ENCODE measurements at places on chromosomes 7 and 10. TPM values are rescaled to one million over a fixed set of nuclear protein-coding genes. Genes with fewer than 3 reads are reported as not detected.

DRGX gene
- total RNA-seq, result 65.2 TPM

FKBP6 gene
- total RNA-seq, result not detected

DNA sequence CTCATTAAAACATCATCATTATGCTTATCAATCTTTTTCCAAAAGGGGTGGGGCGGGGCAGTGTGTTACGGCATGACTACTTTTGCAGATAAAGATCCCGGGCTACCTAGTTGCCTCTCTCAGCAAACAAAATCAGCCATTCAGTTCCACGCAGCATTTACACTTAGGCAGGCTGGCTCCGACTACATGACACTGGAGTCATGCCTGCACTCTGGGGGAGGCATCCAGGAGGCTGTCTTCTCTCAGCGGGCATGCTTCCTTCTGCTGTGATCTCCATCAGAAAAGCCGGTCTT, 193.9 kb upstream of the TCF7L2 start:
- DNase-seq, result no peak

DNA sequence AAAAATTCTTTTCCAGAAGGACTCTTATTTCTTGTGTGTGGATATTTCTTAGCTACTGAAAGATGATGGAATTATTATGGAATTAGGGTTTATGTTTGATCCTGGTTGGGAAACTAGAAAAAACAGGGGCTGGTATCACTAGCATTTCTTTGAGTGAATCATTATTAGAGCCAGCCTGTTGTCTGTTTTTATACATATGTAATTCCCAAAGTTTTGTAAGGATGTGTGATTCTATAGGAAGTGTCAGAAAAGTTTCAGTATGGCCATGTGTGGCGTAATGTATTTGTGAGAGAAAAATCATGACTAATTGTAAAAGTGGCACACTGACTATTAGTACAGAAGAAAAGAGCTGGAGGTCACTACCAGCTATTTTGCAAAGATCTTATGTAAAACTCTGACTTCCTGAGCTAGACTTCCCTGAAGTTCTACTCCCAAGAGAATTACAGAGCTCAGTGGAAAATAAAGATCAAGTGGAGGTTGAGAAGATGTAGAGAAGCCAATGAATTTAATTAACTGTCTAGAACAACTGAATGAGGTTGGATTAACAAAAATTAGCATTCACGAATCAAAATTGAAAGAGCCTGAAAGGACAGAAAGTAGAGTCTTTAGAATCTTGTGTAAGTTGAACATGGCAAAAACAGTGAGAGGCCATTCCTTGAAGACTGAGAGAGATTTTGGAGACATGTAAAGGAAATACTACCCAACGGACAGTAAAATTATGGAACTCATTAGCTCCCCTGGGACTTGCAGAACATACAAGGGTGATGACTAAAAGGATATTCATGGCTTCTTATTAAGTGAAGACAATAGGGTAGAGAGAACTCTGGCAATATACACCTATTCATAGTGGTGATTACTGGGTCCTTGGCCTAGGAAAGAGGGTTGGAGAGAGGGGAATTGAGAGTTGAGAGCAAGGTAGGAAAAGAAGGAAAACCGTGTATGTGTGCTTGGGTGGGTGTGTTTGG, 12.5 kb downstream of the ZNF365 start:
- no peak for DNase-seq

GRCh38 chr7:116161728-116162127, 48.6 kb upstream of the TES start:
- DNase-seq, result no peak

VAX1 gene
- 0.27 TPM for total RNA-seq

GRID2IP gene
- total RNA-seq, result 0.66 TPM

- no peak for DNase-seq
These were observed 57.8 kb downstream of the PHYHIPL start for GRCh38 chr10:59234194-59234593.

DNA sequence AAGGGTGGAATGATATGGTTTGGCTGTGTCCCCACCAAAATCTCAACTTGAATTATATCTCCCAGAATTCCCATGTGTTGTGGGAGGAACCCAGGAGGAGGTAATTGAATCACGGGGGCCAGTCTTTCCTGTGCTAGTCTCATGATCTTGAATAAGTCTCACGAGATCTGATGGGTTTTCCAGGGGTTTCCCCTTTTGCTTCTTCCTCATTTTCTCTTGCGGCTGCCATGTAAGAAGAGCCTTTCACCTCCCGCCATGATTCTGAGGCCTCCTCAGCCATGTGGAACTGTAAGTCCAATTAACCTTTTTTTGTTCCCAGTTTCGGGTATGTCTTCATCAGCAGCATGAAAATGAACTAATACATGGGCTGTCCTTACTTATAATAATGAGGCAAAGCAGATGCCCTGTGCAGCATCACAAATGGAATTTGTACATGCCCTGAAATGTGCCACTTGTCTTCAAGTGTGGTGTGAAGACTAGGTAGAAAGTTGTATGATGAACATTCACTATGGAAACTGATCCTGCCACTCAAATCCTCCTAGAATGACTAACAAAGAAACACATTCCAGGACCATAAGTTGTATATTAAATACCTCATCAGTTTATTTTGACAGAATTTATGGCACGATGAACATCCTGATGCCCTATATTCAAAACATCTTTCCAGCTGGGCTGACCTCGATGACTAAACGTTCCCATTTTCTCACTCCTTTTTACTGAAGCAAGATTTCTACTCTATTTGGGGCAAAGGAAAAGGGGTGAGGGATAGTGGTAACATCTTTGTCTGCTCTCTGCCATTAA, 122.8 kb upstream of the CTTNBP2 start:
- DNase-seq, result no peak

- peak; percentile 87 for DNase-seq
These were observed 16.8 kb upstream of the ZNF467 start for GRCh38 chr7:149790146-149790548.

DNA sequence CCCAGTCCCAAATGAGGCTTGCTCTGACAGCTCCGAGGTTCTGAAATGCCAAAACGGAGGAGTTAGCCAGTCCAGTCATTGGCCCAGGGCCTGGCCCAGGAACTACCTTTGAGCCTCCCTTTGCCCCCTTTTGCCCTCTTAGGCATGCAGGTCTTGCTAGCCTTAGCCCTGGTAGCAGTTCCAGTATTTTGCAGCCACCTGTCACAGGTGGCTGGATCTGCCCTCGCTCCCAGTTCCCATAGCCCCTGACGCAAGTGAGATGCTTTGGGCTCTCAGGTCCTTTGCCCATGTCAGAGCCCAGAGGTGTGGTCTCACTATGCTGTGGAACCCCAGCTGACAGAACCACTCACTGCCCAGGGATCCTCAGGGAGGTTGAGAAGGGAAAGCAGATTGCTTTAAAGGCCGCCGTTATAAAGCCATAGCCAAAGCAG, 42.0 kb downstream of the GPRIN2 start:
- peak; percentile 12 for DNase-seq

SFRP5 gene
- total RNA-seq, result not detected

- peak; percentile 30 for DNase-seq
These were observed 510 bp downstream of the ZSWIM8 start for GRCh38 chr10:73785721-73786511.

DNA sequence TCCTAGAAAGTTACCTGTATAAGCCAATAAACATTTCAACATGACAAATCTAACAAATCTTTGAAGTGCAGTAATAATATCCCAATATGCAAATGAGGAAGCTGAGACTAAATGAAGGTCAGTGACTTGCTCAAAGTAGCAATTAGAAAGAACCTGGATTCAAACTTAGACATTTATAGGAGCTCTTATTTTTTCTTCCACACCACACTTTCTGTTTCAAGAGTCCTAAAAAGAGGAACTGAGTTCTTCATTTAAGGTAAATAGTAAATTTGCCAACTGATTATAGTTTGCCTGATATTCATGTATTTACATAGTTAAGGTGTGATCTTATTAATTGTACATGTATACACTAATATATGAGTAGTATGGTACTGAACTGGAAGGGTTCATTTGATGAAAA, 44.0 kb downstream of the KLHDC10 start:
- DNase-seq, result no peak

GRCh38 chr10:49841615-49842332, 79.7 kb upstream of the OGDHL start:
- DNase-seq, result no peak

GRCh38 chr7:34277016-34277802, 371.9 kb downstream of the BMPER start:
- no peak for DNase-seq

- no peak for DNase-seq
These were observed 623.9 kb upstream of the FOXK1 start for GRCh38 chr7:4058158-4058557.

GRCh38 chr7:44449584-44449928, 40.9 kb downstream of the NUDCD3 start:
- no peak for DNase-seq

GRCh38 chr7:151131592-151132293, 35.8 kb downstream of the GBX1 start:
- no peak for DNase-seq

- DNase-seq, result peak; percentile 66
These were observed 98.3 kb downstream of the TMEM130 start for GRCh38 chr7:98771519-98771918.

DNA sequence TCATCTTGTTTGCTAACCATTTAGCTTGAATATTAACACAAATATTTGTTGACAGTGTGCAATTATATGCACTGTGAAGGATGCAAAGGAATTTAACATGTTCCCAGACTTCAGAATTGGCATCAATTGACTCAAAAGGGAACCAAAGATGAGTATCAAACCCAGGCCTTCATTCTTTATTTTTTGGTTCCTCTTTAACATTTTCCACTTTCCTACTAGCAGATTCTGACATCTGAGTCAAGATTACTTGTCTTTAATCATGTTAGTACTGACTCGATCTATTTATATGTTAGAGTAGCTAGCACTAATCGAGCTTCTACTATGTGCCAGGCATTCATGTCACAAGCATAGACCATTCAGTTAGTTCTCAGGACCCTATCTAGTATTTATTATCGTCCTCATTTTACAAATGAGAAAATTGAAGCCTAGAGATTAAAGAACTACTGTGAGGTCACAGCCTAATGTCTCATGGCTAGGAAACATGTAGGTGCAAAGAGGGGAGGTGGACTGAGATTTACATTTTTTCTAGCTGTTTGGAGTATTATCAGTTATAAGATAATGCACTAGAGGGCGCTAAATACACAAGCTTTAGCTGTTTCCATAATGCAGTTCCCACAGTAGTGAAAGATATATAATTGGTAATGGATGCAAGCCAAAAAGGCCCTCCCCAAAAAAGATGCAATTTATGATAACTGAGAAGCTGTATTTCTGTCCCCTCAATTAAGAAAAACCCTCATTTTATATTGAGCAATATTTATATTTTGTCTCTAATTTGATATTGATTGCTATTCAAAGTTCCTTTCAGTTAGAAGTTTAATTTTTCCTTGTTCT, 32.9 kb upstream of the KMT2E start:
- DNase-seq, result no peak

- DNase-seq, result no peak
These were observed 50.4 kb upstream of the EBF3 start for GRCh38 chr10:130014263-130015074.

- no peak for DNase-seq
These were observed 162.6 kb upstream of the GDF10 start for GRCh38 chr10:47137311-47137851.

TAS2R41 gene
- total RNA-seq, result not detected

SEM1 gene
- 34.6 TPM for total RNA-seq

DNA sequence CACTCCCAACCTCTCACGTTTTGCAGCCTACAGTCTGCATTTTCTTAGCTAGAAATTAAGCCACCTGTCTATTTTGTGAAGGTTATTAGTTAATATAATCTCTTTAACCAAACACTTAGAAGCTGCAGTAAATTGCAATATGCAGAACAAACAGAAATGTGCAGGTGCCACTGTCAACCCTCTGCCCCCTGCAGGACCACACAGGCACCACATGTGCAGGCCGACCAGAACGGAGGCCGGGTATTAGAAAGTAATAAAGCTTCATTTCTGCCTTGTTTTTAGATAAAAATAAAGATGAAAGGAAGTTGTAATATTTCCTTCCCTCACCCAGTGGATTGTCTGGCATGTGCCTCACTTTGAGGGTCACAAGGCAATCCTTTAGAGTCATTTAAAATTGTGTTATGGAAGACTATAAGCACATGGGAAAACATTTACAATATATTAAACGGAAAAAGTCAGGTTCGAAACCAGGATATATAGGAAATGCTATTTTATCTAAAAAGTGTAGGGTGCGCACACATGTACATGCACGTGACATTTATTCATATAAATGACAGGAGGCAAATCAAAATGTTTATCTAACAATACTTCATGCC, 158.2 kb downstream of the ARHGAP12 start:
- peak; percentile 75 for DNase-seq

DNA sequence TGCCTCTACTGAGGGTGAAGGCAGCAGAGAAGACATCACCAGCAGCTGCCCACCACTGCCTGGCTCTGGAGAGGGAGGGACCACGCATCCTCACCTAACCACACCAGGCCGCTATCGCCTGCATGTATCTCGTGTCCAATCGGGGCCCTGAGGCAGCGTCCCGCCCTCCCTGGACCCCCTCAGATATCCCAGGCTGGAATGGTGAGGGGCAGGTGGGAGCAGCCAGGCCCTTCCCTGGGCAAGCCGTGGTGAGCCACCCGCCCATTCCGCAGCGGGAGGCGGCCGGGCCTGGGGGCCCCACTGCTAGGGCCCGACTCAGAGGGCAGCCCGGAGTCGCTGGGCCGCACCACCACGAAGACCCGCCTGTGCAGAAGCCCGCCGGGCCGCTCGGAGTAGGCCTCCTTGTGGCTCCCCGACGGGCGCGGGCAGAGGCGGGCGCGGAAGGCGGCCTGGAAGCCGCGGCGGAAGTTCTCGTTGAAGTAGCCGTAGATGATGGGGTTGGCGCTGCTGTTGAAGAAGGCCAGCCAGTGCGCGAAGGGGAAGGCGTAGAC, 21.6 kb upstream of the PPA1 start:
- DNase-seq, result no peak

CABCOCO1 gene
- not detected for total RNA-seq

CRPPA gene
- 5.3 TPM for total RNA-seq

PLAC9 gene
- total RNA-seq, result not detected

GRCh38 chr10:91987397-91988037, 63.9 kb downstream of the BTAF1 start:
- DNase-seq, result no peak

CXCL12 gene
- 2.2 TPM for total RNA-seq
